ENCODE measurements at places on chromosomes 2 and 18.

GRCh38 chr2:194424683-194425209, 1232.3 kb upstream of the SLC39A10 start:
- DNase-seq = no peak

DNA sequence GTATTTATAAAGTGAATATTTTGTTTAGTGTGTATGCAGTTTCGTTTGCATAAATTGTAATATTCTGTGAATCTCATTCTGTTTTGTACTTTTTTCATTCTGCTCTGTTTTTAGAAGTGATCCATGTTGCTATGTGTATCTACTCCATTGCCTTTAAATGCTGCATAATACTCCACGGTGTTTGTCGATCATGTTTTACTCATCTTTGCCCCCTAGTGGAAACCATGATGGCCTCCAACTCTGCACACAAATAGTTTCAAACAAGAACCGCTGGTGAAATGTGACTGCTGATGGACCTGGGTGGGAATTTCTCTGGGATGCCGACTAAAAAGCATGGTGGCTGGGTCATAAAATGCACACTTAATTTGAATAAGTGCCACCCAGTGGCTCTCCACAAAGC, 32.0 kb upstream of the SKOR2 start:
- DNase-seq = no peak

- no peak for DNase-seq
Observed at GRCh38 chr2:179661986-179662385, 199.4 kb downstream of the ZNF385B start.

DNA sequence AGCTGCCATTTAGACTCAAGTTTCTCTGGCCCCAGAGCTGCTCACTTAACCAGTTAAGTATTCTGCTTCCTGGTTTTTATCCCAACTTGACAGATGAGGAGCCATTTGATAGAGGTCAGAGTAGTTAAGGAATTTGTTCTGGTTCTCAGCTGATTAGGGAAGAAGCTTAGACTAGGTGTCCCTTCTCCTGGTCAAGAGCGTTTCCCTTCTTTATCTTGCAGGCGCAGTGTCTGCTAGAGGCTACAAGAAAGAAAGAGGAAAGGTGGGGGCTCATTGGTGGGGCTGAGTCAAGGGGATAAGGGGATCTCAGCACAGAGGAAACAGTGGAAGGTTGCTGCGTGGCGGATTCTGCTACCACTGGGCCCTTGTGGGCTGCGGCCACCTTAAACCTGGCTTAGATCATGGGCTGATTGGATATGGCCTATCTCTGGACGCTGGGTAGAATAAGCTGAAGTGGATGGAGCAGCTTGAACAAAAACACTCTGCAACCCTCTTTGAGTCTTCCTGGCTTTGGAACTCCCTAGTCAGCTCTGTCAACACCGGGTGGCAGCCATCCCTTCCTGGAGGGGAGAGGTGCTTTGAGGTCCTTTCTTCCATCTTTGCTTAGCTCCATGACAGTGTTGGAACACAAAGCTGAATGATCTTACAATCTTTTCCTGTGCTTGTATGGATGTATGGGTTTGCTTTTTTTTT, 70.8 kb downstream of the QPCT start:
- no peak for DNase-seq

GRCh38 chr2:97926946-97927345, 68.8 kb downstream of the TMEM131 start:
- DNase-seq = no peak

Data from stimulated activated naive CD8-positive, alpha-beta T cell treated with anti-CD3 and anti-CD28 coated beads, Interleukin-15, amount 100 ng/mL, for 72 hours (primary cell).